Thyroid gland (tissue), 4 donors: ENCODE measurements at places on chromosomes 4 and X.
A peak's percentile ranks its signal among the peaks of the same experiment; 100 is the strongest.

GRCh38 chr4:98688411-98689290, 30.2 kb upstream of the TSPAN5 start:
- DNase-seq = no peak

- no peak for DNase-seq
Measured at GRCh38 chrX:7972586-7972985, 45.4 kb upstream of the PNPLA4 start.

- no peak for DNase-seq
Measured at GRCh38 chrX:23870041-23870440, 37.7 kb downstream of the APOO start.

- DNase-seq = peak; percentile 82
Measured at GRCh38 chr4:41644288-41644914, 104.1 kb downstream of the PHOX2B start.

- DNase-seq = no peak
Measured at GRCh38 chr4:32000846-32001488, 1280.8 kb downstream of the PCDH7 start.

DNA sequence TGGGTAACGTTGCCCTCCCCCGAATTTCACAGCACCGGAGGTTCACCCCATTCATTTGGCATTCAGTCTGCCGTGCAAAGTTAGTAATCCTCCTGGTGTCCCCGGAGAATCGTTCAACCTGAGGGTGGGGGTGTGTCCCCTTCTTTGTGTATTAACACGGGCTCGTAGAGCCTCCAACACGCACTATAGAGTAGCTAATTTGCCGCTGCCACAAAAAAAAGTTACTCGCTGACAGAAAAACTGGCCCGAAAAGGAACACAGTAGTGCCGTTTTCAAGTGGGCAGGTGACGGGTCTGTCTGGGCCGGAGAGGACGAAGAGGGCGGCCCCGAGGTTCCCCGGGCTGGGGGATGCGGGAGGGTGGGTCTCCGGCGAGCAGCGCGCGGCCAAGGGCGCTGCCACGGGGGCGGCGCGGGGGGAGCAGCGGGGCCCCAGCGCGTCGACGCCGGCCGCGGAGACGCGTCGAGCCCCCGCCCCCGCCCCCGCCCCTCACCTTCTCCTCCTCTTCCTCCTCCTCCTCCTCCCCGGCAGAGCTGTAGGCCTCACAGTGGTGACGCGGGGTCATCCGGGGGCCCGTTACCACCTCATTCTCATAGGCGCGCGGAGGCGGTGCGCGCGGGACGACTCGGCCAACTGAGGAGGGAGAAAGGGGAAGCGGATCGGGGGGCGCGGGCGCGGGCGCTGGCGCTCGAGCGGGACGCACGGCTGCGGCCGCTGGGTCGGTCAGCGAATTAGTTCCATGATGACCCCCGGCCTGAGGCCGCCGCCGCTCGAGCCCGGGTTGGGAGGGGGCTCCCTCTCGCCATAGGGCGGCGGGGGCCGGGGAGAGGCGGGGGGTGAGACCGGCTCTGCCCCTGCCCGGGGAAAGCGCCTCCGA, 571 bp downstream of the CCNI start:
- DNase-seq = peak; percentile 73

GRCh38 chr4:145523117-145523516, 41.5 kb downstream of the SMAD1 start:
- no peak for DNase-seq
